Tibial nerve (tissue), 4 donors: ENCODE measurements at places on chromosomes 5 and 9.
A peak's percentile ranks its signal among the peaks of the same experiment; 100 is the strongest.

GRCh38 chr5:180553530-180553929 lies 37.8 kb downstream of the SCGB3A1 start:
- no peaks in the 10 kb centered on the region for H3K27me3 ChIP-seq
- DNase-seq = no peak
- no peak overlapping the region for H3K4me3 ChIP-seq
- H3K36me3 ChIP-seq = peaks cover 46% of the 10 kb centered on the region

DNA sequence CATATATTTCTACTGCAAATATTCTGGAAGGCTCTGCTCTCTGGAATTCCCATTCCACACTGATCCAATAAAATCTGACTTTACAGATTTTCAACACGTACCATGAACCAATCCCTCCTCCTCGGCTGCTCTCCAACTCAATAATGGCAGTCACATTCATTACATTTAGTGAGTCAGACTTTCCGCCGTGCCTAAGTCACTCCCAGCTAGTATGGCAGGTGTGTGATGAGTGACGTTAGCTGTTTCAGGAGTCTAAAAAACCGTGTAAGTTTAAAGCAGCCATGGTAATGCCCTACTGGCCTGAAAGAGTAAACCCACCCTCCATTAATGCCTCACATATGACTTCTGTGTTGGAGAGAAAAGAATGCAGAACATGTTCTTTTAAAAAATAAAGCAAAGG lies 3.3 kb downstream of the FBN2 start:
- no peak overlapping the region for H3K27ac ChIP-seq
- H3K27me3 ChIP-seq = peaks cover 36% of the 10 kb centered on the region
- H3K4me1 ChIP-seq = peaks cover 32% of the 10 kb centered on the region
- H3K36me3 ChIP-seq = no peaks in the 10 kb centered on the region

DNA sequence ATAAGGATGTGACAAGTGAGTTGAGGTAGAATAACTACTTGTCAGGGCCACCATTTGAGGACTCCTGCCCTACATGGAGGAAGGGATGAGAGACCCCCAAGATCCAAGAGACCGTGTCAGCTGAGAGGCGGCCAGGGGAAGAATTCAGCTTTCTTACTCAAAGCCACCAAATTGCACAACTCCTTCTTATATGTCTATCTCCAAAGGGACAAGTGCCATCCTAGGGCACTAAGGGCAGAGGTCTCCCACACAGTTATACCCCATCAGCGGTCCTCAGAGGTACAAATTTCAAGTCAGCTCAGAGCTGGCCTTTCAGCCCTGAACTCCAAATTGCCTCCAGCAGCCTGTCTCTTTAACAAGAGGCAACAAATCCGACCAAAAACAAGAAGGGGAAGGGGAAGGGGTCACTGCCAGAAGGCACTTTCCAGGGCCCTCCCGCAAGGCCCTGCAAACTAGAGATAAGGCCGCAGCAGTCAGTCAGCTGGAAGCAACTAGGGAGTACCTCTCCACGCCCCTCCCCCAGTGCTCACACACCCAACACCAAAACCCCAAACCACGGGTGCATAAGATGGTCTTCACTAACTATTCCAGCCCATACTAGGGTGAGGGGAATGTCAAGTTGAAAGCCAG lies 6.1 kb upstream of the STOML2 start:
- no peaks in the 10 kb centered on the region for H3K27me3 ChIP-seq
- H3K36me3 ChIP-seq = peaks cover 49% of the 10 kb centered on the region
- H3K4me1 ChIP-seq = no peaks in the 10 kb centered on the region
- peak overlapping the region; percentile 99 for H3K27ac ChIP-seq

DNA sequence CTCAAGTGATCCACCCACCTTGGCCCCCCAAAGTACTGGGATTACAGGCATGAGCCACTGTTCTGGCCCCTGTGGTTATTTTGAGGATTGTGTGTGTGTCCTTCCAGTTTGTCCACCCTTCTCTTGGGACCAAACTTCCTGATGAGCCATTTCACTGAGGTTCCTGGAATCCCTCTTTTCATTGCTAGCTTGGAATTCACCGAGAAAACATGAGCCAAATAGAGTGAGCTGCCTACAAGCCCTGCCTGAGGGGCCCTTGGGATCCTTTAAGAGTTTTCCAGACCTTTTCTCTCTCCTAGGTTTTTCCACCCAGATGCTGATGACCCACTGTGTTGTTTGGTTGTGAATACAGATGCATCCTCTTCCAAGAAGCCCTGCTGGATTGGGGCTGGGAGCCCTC lies 13.2 kb upstream of the KIF12 start:
- H3K27me3 ChIP-seq = no peaks in the 10 kb centered on the region
- DNase-seq = no peak
- H3K36me3 ChIP-seq = no peaks in the 10 kb centered on the region

DNA sequence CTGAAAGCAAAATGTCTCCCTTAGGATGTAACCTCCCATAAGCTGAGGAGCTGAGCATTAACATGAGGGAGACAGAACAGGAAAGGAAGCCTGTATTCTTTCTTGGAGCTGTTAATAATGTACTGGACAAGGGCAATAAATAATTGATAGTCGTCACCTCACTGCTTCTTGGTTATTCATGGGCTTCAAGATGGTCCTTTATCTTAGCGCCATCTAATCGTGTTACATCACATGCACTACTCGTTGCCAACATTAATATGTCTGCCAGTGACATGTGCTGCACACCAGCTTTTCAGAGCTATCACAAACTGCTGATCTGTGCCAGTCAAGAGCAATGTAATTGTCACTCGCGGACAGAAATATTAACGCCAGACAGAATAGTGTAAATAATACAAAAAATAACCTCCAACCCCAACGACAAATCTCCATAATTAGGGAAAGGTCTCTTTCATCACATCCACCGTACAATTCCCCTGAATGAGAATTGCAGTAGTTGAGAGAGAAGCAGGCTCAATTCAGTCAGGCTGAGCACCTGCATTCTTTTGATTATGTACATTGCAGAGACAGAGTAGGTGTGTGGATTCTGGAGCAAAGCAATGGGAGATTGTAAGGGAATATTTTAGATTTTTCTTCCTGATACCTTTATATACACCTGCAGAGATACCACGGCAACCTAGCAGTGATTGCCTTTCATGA lies 267.1 kb downstream of the SPATA31D1 start:
- no peak overlapping the region for H3K4me3 ChIP-seq
- H3K4me1 ChIP-seq = no peaks in the 10 kb centered on the region
- DNase-seq = no peak
- no peak overlapping the region for H3K27ac ChIP-seq
- no peaks in the 10 kb centered on the region for H3K36me3 ChIP-seq

- H3K27me3 ChIP-seq = peaks cover 86% of the 10 kb centered on the region
- peak overlapping the region; percentile 11 for H3K4me3 ChIP-seq
- no peaks in the 10 kb centered on the region for H3K4me1 ChIP-seq
These were observed 6.0 kb downstream of the NRARP start for GRCh38 chr9:137295849-137296669.

- H3K4me1 ChIP-seq = no peaks in the 10 kb centered on the region
- no peak for DNase-seq
- no peaks in the 10 kb centered on the region for H3K36me3 ChIP-seq
- H3K4me3 ChIP-seq = no peak overlapping the region
These were observed 302.2 kb upstream of the VLDLR start for GRCh38 chr9:2319421-2319820.

DNA sequence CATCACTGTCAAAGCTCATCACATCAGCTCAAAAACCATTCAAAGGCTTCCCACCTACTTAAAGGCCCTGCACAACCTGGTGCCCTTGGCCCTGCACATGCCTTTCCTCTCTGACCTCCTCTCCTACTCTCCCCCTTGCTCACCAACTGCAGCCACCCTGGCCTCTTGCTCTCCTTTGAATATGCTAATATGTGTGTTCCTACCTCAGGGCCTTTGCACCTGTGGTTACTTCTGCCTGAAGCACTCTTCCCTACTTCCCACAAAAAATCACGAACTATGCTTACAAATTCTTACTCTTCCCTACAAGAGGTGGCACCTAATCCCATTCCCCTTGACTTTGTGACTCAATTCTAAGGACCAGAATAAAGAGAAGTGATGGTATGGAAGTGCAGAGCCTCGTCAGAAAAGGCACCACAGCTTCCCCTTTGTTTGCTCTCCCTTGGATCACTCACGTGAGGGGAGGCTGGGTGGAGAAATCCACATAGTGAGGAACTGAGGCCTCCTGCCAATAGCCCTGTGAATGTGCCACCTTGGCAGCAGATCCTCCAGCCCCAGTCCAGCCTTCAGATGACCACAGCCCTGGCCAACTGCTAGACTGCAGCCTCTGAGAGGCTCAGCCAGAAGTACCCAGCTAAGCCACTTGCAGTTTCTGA lies 3.2 kb upstream of the TMEM171 start:
- H3K27me3 ChIP-seq = no peaks in the 10 kb centered on the region
- DNase-seq = no peak
- no peaks in the 10 kb centered on the region for H3K36me3 ChIP-seq
- H3K27ac ChIP-seq = no peak overlapping the region
- H3K4me1 ChIP-seq = peaks cover 6% of the 10 kb centered on the region
- no peak overlapping the region for H3K4me3 ChIP-seq

DNA sequence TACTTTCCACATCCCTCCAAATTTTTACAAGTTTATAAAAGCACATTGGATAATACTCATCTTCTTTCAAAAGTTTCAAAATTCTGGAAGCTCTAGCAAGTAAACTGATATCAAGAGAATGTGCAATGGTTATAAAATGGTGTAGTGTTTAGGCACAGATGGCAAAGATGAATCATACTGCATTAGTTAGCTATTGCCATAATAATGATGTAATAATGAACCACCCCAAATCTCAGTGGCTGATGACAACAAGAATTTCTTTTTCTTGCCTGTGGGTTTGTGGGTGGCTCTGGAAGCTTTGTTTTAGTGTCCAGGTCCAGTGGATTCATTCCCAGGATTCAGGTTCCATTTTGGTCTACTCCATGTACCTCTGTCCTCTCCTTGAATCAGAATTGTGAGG lies 319.0 kb downstream of the BRINP1 start:
- no peaks in the 10 kb centered on the region for H3K4me1 ChIP-seq
- DNase-seq = no peak
- no peak overlapping the region for H3K4me3 ChIP-seq
- no peaks in the 10 kb centered on the region for H3K27me3 ChIP-seq

GRCh38 chr5:171601266-171601881 lies 181.9 kb downstream of the FGF18 start:
- peak; percentile 36 for DNase-seq
- H3K4me1 ChIP-seq = no peaks in the 10 kb centered on the region
- H3K36me3 ChIP-seq = no peaks in the 10 kb centered on the region
- H3K27ac ChIP-seq = no peak overlapping the region

DNA sequence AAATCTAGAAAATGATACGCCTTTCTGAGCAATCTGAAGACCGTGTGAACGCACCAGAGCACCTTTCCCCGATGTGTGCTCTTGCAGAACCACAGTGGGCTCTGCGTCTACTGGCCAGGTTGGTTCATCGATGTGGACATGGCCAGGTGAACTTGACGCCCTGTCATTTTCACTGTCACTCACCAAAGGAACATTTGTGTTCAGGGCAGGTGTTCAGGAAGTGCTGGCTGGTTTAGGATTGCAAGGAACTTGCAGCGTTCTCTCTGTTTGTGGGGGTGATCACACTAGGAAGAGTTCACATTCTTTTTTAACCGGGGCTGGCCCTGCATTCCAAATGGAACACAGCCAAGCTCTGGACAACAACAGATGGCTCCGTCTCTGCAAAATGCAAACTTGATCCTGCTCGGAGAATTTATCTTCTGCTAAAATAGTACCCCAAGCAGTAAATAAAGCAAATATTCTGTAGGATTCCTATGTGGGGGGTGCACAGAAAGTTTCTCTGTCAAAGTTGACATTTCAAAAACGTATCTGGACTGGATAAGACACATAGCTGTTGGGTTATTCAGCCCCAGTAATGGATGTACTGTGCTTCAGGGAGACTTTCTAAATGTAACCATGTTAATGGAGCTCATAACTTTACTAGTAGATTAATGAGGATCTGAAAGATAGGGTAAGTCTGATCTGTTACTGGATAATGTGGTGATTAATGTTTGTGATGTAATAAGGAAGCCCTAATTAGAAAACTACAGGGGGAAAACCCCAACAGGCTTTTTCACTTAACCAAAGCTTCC lies 45.7 kb upstream of the FANCC start:
- H3K4me1 ChIP-seq = no peaks in the 10 kb centered on the region
- no peak overlapping the region for H3K4me3 ChIP-seq
- H3K27me3 ChIP-seq = no peaks in the 10 kb centered on the region
- H3K27ac ChIP-seq = no peak overlapping the region
- H3K36me3 ChIP-seq = no peaks in the 10 kb centered on the region

- peak; percentile 69 for DNase-seq
- H3K27me3 ChIP-seq = no peaks in the 10 kb centered on the region
- peak overlapping the region; percentile 99 for H3K27ac ChIP-seq
- H3K36me3 ChIP-seq = no peaks in the 10 kb centered on the region
These were observed 1.3 kb downstream of the ECPAS start for GRCh38 chr9:111482694-111483438.

DNA sequence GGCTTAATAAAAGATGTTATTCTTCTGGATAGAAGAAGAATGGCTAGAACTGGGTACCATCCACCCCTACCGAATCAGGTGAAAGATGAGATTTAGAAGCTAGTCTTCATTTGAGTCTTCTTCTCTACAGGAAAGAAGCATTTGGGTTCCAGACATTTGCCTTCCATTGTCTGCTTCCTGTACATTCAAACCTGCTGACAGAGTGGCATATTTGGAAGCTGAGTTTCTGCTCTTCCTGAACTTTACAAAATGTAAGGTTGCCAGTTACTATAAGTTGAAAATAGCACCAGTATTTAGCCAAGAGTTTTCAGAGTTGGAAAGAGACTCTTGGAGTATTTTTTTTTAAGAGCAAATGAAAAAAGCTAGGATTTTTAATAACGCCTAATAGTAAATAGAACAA lies 525.4 kb upstream of the TLE4 start:
- DNase-seq = no peak
- H3K27ac ChIP-seq = no peak overlapping the region
- H3K36me3 ChIP-seq = no peaks in the 10 kb centered on the region
- no peak overlapping the region for H3K4me3 ChIP-seq
- no peaks in the 10 kb centered on the region for H3K27me3 ChIP-seq

GRCh38 chr9:137191691-137192447 lies 3.4 kb downstream of the SSNA1 start:
- H3K27me3 ChIP-seq = no peaks in the 10 kb centered on the region
- H3K27ac ChIP-seq = no peak overlapping the region
- no peak for DNase-seq
- H3K36me3 ChIP-seq = peaks cover 32% of the 10 kb centered on the region
- peaks cover 27% of the 10 kb centered on the region for H3K4me1 ChIP-seq
- H3K4me3 ChIP-seq = no peak overlapping the region

GRCh38 chr5:8641786-8642505 lies 773.0 kb downstream of the MTRR start:
- no peak overlapping the region for H3K4me3 ChIP-seq
- H3K27me3 ChIP-seq = no peaks in the 10 kb centered on the region
- no peak overlapping the region for H3K27ac ChIP-seq
- H3K36me3 ChIP-seq = no peaks in the 10 kb centered on the region
- no peak for DNase-seq
- no peaks in the 10 kb centered on the region for H3K4me1 ChIP-seq

DNA sequence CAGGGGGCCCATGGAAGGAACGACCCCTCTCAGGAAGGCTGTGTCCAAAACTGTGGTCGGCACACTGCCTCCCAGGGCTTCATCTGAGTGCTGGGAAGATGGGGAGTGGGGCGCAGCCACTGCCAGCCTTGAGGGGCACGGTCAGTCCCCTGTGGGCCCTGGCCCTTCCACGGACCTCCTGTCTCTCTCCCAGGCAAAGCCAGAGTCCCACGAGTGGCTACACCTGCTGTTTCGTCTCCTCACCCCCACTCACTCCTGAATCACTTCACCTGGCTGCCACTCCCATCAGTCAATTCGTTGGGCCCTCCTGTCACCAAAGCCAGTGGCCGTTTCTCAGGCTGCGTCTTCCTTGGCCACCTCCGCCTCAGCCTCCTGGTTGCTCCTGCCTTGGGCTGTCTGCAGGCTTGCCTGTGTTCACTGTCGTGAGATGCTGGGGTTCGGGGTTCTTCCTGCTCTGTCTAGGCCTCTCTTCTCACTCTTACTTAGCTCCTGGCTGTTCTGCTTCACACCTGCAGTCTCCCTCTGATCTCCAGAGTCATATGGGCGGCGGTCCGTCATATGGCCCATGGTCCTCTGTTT lies 58.8 kb upstream of the RNF130 start:
- DNase-seq = no peak
- no peaks in the 10 kb centered on the region for H3K36me3 ChIP-seq
- H3K4me1 ChIP-seq = peaks cover 45% of the 10 kb centered on the region
- H3K27me3 ChIP-seq = peaks cover 6% of the 10 kb centered on the region
